ENCODE measurements at places on chromosomes 7 and 10.

- no peak for DNase-seq
These were observed 39.4 kb upstream of the RET start for GRCh38 chr10:43037440-43037839.

GRCh38 chr10:124296813-124297788 is 121.6 kb downstream of the OAT start:
- no peak for DNase-seq

DNA sequence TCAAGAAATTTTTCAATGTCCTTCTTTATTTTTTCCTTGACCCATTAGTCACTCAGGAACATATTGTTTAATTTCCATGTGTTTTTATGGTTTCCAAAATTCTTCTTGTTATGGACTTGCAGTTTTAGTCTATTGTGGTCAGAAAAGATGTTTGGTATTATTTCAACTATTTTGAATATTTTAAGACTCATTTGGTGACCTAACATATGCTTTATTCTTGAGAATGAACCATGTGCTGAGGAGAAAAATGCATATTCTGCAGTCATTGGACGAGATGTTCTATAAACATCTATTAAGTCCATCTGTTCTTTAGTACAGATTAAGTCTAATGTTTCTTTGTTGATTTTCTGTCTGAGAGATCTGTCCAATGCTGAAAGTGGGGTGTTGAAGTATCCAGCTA is 42.3 kb upstream of the MDFIC start:
- no peak for DNase-seq

GRCh38 chr10:73959484-73960243 is 38.3 kb upstream of the VCL start:
- DNase-seq = no peak

GRCh38 chr7:133252506-133252857 is 396 bp upstream of the EXOC4 start:
- no peak for DNase-seq

GRCh38 chr10:125041856-125042506 is 100.1 kb downstream of the ZRANB1 start:
- no peak for DNase-seq

DNA sequence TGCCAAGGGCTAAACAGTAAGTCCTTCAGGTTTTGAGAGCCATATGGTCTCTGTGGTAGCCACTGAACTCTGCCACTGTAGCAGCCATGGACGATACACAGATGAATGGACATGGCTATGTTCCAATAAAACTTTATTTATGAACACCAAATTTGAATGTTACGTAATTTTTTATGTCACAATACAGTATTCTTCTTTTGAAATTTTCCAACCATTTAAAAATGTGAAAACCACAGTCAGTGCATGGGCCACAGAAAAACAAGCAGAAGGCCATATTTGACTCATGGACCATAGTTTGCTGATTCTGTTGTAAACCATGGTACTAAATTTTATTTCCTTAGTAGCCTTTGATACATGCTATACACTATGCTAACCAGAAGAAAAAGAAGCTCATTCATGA is 361.8 kb downstream of the MAGI2 start:
- no peak for DNase-seq

DNA sequence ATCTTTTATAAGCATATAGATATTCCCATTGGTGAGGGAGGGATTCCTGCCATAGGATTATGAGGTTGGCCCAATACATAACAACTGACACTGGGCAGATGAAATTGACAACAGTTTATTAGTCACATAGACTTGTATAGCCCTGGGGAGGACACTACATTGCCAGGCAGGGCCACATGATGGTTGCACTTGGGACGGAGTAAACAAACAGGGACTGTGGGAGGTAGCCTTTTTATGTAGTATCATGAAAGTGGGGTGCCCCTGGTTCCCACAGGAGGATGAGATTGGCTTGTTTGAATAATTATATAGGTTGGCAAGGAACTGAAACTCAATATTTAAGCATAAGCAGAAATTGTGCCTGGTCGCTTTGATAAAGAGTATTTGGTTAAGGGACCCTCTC is 23.5 kb downstream of the TRIM24 start:
- DNase-seq = no peak

- no peak for DNase-seq
These were observed 219.2 kb upstream of the ZNF32 start for GRCh38 chr10:43867667-43868565.

DNA sequence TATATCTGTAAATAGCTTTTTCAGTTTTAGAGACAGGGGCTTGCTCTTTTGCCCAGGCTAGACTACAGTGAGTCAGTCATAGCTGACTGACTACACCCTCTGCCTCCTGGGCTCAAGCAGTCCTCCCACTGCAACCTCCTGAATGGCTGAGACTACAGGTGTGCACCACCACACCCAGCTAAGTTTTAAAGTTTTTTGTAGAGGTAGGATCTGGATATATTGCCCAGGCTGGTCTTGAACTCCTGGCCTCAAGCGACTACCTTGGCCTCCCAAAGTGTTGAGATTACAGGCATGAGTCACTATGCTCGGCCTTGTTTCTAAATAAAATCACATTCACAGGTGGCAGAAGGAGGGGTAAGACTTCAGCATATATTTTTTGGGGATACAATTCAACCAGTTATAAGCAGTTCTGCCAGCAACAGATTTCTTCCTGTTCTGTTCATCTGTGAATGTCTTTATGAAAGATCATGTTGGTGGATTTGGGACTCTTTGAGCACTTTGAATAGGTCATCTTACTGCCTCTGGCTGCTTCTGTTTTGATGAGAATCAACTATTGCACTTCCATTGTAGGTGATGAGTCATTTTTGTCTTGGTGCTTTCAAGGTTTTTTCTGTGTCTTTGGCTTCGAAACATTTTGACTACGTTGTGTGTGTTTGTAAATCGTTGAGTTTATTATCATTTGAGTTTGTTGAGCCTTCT is 15.7 kb downstream of the RBM33 start:
- no peak for DNase-seq

GRCh38 chr7:138162236-138162635 is 86.0 kb downstream of the AKR1D1 start:
- DNase-seq = no peak

DNA sequence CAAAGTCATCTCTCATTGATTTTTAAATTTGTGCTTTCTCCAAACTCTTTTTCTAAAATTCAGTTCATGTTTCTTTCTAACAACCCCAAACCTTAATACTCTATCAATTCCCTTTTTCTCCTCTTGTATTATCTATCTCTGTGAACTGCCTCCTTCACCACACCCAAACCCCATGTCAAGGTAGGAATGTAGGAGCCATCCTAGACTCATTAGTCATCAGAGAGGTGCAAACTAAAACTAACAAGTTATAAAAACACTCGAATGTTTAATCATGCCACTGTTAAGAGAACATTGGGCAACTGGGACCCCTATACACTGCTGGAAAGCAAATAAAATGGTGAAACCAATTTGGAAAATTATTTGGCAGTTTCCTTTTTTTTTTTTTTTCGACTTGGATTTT is 533.8 kb upstream of the LRRN3 start:
- no peak for DNase-seq

GRCh38 chr7:134645935-134646334 is 718 bp upstream of the BPGM start:
- DNase-seq = no peak

DNA sequence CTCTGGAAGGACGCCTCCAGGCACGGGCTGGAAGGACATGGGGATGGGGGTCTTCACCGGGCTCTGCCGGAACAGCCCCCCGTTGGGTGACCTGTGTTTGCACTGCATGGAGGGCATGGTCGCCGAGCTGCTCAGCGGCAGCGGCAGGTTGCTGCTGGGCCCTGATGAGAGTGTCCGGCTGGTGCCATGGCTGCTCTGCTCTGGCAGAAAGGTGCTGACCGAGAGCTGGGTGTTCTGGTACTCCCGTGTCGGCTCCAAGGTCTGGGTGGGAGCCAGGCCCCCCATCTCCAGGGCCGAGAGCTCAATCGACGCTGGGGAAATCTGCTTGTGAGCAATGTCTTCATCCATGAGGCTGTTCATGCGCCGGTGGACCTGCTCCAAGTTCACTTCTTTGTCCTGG is 764.3 kb downstream of the GRID1 start:
- DNase-seq = no peak

DNA sequence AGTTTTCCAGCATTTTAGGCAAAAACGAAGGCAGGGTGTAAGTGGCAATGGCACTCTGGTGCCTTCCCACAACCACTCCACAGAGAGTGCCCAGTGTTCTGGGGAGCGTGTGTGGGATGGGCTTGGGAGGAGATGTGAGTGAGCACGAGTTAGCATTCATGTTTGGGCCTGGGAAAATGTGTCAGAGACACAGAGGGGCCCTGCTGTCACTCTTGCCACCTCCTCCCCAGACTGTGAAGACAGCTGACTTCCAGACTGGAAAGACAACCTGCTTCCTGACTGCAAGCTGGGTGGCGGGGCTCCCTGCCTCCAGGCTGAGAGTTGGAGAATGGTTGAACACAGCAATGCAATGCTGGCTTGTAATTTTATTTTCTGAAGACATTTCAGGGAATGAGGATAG is 454.5 kb upstream of the ZMIZ1 start:
- no peak for DNase-seq

DNA sequence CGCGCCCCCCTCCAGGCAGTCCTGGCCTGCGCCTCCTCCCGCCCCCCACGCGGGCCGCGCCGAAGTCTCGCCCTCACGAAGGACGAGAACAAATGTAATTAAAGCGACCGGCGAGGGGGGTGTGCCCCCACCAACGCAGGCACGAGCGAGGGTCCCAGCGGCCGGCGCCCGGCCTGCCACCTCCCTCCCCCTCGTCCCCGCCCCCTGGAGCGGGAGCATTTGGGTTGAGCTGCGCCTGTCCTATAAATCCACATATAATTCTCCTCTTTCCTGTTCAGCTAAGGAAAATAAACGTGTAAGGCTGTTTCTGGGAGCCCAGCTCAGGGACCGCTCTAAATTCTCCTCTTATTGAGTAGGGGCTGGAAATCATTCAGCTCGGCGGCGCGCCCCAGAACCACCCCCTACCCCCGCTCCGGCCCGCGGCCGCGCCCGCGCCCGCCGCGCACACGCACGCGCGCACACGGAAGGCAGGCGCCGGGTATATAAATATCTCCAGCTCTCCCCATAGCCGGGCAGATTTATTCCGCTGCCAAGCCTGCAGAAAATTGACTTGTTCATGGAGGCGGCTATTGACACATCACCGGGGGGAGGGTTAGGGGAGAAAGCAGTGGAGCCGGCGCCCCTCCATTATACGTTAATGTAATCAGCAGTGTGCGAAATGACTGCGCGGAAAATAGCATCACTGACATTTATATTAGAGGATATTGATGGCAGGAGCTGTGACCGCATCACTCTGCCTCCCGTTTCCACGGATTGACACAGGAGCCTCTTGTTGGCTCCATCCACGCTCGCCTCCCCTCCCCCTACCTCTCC is 61.6 kb upstream of the BTRC start:
- DNase-seq = no peak

DNA sequence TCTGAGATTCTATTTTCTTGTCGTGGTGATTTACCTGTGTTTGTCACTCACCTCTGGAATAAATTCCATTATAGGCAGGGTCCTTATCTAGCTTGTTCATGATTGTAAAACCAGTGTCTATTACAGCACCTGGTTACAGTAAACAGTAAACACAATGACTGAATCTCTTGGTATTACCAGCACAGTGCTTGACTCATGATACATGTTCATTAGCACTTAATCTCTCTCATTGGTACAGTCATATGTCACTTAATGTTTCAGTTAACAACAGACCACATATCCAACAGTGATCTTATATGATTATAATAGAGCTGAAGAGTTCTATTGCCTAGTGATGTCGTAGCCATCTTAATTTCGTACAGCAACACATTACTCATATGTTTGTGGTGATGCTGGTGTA is 1.6 kb upstream of the TASOR2 start:
- DNase-seq = no peak

- DNase-seq = no peak
These were observed 28.3 kb downstream of the MGAM2 start for GRCh38 chr7:142139597-142140400.

GRCh38 chr10:14621037-14621436 is 153.7 kb downstream of the FAM107B start:
- no peak for DNase-seq

DNA sequence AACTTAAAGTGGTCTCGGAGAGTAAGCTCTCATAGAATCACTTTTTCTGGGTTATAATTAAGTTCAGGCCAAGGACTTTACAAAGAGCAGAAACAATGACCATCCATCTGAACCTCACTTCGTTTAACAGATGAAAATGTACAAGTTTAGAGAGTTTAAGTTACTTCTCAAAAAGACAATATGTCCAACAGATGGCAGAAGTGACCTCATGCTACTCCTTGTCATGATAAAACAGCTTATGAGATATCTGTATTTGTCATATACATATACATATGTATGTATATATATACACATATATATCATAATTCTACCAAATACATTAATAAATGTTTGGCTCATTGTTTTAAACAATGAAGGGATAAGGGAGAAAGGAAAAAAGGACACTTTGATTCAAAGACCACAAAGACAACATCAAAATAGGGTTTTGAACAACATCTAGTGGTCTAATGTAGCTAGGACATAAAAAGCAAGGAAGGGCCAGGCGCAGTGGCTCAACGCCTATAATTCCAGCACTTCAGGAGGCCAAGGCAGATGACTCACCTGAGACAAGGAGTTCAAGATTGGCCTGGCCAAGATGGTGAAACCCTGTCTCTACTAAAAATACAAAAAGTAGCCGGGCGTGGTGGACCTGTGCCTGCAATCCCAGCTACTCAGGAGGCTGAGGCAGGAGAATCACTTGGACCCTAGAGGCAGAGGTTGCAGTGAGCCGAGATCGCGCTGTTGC is 17.8 kb downstream of the NAPEPLD start:
- no peak for DNase-seq

GRCh38 chr10:90179696-90180407 is 478.5 kb downstream of the KIF20B start:
- DNase-seq = no peak

GRCh38 chr10:74451127-74451829 is 300.3 kb downstream of the ADK start:
- no peak for DNase-seq

- no peak for DNase-seq
These were observed 56.0 kb upstream of the CTTNBP2 start for GRCh38 chr7:117929237-117929636.

- no peak for DNase-seq
These were observed 433.9 kb downstream of the GLRX3 start for GRCh38 chr10:130570074-130570473.

DNA sequence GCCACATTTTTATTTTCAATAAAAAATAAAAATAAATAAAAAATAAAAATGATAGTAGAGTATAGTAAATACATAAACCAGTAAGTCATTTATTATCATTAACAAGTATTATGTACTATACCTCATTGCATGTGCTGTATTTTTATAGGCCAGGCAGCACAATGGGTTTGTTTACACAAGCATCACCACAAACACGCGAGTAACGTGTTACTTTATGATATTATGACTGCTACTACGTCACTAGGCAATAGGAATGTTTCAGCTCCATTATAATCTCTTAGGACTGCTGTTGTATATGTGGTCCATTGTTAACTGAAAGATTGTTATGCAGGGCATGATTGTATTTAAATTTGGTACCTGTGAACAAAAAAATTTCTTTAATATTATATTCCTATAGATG is 20.8 kb upstream of the SDHAF3 start:
- DNase-seq = no peak

- DNase-seq = no peak
These were observed 44.4 kb downstream of the SLC35G1 start for GRCh38 chr10:93938140-93938539.

Measured in CMK (cell line).